ENCODE measurements at places on chromosomes 6 and 20.

GRCh38 chr6:43658161-43658560, 13.3 kb downstream of the RSPH9 start:
- no peaks in the 10 kb centered on the region for H3K27me3 ChIP-seq
- H3K4me1 ChIP-seq, result no peaks in the 10 kb centered on the region
- DNase-seq, result no peak
- no peak overlapping the region for H3K4me3 ChIP-seq

- no peak overlapping the region for H3K27ac ChIP-seq
- H3K4me3 ChIP-seq, result no peak overlapping the region
- H3K27me3 ChIP-seq, result no peaks in the 10 kb centered on the region
- peaks cover 3% of the 10 kb centered on the region for H3K4me1 ChIP-seq
These were observed 1.5 kb downstream of the ABT1 start for GRCh38 chr6:26598267-26598666.

GRCh38 chr20:61407561-61407960, 155.5 kb downstream of the CDH4 start:
- H3K27me3 ChIP-seq, result no peaks in the 10 kb centered on the region
- no peak overlapping the region for H3K27ac ChIP-seq
- H3K36me3 ChIP-seq, result no peaks in the 10 kb centered on the region
- no peak overlapping the region for H3K4me3 ChIP-seq

GRCh38 chr20:61941721-61942405, 123.8 kb downstream of the TAF4 start:
- DNase-seq, result no peak
- no peaks in the 10 kb centered on the region for H3K36me3 ChIP-seq
- H3K27ac ChIP-seq, result no peak overlapping the region

GRCh38 chr20:34190679-34191090, 50.5 kb upstream of the ASIP start:
- no peaks in the 10 kb centered on the region for H3K36me3 ChIP-seq
- H3K27me3 ChIP-seq, result peaks cover 54% of the 10 kb centered on the region
- no peaks in the 10 kb centered on the region for H3K4me1 ChIP-seq
- no peak overlapping the region for H3K27ac ChIP-seq

GRCh38 chr6:125918681-125919566, 37.6 kb upstream of the HINT3 start:
- peaks cover 7% of the 10 kb centered on the region for H3K4me1 ChIP-seq
- peaks cover 18% of the 10 kb centered on the region for H3K36me3 ChIP-seq

DNA sequence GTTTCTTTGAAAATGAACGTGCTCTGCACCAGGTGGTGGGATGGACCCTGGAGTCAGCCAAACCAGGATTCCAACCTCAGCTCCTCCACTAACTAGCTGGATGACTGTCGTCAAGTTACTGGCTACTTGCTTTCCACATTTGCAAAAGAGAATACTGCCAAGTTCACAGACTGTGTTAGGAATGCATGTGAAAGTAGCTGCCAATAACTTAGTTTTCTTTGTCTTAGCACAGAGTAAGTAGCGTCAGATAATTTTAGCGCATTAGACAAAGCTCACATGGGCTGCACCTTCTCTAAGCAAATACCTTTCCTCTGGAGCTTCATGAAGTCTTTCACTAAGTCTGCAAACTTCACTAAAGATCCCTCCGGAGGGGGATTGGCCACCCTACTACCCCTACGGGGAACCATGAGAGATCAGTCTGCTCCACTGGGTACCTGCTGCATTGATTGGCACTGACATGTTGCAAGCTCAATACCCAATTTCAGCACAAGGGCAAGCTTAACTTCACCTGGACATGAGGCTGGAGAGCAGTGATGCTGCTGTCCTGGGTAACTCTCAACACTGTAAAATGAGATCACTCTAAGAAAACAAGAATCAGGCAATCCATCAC, 113.9 kb downstream of the MBOAT1 start:
- no peak overlapping the region for H3K4me3 ChIP-seq
- no peaks in the 10 kb centered on the region for H3K36me3 ChIP-seq
- H3K27ac ChIP-seq, result no peak overlapping the region
- no peaks in the 10 kb centered on the region for H3K4me1 ChIP-seq
- no peaks in the 10 kb centered on the region for H3K27me3 ChIP-seq

- H3K27me3 ChIP-seq, result no peaks in the 10 kb centered on the region
- peaks cover 4% of the 10 kb centered on the region for H3K4me1 ChIP-seq
- no peak overlapping the region for H3K4me3 ChIP-seq
- H3K36me3 ChIP-seq, result no peaks in the 10 kb centered on the region
- DNase-seq, result peak; percentile 82
These were observed 213.1 kb upstream of the STXBP5 start for GRCh38 chr6:146990821-146991798.

- no peak for DNase-seq
- no peak overlapping the region for H3K4me3 ChIP-seq
- H3K27ac ChIP-seq, result no peak overlapping the region
- peaks cover 6% of the 10 kb centered on the region for H3K4me1 ChIP-seq
- no peaks in the 10 kb centered on the region for H3K27me3 ChIP-seq
These were observed 34.9 kb downstream of the BCL2L1 start for GRCh38 chr20:31687777-31688176.

DNA sequence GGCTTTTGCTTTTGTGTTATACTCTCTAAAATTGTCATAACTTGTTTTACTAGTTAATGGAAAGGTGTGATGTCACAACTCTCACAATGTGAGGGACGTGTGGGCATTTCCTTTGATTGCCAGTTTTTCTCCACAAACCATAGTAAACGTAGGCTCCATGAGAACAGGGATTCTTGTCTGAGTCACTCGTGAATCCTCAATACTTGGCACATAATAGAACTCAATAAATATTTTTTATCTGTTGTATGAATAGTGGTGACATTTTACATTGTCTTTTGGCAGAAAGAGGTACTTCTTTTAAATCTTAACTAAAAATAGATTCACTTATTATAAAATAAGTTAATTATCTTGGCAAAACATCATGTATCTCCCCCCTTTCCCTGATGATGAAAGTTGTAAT, 69.0 kb upstream of the CNKSR3 start:
- no peak for DNase-seq
- H3K36me3 ChIP-seq, result no peaks in the 10 kb centered on the region
- H3K4me1 ChIP-seq, result no peaks in the 10 kb centered on the region
- no peak overlapping the region for H3K4me3 ChIP-seq
- H3K27me3 ChIP-seq, result peaks cover 2% of the 10 kb centered on the region
- no peak overlapping the region for H3K27ac ChIP-seq

GRCh38 chr20:34076952-34077351, 35.1 kb downstream of the EIF2S2 start:
- peaks cover 4% of the 10 kb centered on the region for H3K4me1 ChIP-seq
- no peak overlapping the region for H3K27ac ChIP-seq
- no peak for DNase-seq
- H3K36me3 ChIP-seq, result peaks cover 75% of the 10 kb centered on the region

- H3K4me1 ChIP-seq, result no peaks in the 10 kb centered on the region
- no peak overlapping the region for H3K4me3 ChIP-seq
- no peak for DNase-seq
- no peaks in the 10 kb centered on the region for H3K27me3 ChIP-seq
- H3K27ac ChIP-seq, result no peak overlapping the region
- H3K36me3 ChIP-seq, result no peaks in the 10 kb centered on the region
These were observed 12.7 kb upstream of the ME1 start for GRCh38 chr6:83443516-83443915.

DNA sequence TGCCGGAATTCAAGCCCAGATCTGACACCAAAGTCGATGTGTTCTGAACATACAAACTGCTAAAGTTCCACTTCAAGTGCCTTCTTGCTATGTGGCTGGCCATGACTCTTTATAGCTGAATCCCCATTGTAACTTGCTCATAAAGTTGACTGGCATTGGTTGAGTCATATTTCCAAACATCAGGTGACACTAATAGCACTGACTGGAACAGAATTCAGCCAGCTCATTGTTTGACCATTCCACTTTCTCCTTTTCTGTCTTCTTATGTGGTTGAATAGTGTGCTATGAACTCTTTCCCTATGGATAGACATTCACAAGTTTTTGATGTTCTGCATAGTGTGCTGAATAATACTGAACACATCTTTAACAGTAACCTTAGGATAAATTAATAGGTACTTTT, 266.2 kb upstream of the ZFP64 start:
- no peak overlapping the region for H3K27ac ChIP-seq
- H3K27me3 ChIP-seq, result no peaks in the 10 kb centered on the region
- peak; percentile 52 for DNase-seq
- no peak overlapping the region for H3K4me3 ChIP-seq
- no peaks in the 10 kb centered on the region for H3K36me3 ChIP-seq
- peaks cover 5% of the 10 kb centered on the region for H3K4me1 ChIP-seq

DNA sequence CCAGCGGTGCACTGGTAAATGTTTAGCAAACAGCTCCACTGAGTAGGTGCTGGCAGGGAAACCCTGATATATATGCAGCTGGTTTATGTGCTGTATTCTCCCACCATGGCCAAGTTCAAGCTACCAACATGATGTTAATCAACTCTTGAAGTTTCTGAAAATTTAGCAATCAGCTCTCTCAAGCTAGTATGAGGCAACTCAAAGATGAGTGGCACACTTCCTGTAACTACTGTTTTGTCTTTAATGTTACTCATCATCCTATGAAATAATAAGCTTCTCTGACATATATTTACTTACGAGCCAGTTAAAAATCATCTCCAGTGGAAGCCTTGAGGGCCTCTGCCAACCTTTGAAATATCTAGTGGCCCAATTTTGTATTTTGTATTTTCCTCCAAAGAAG, 54.7 kb downstream of the TRMT6 start:
- H3K36me3 ChIP-seq, result no peaks in the 10 kb centered on the region
- DNase-seq, result no peak
- no peak overlapping the region for H3K27ac ChIP-seq
- H3K27me3 ChIP-seq, result peaks cover 12% of the 10 kb centered on the region
- no peaks in the 10 kb centered on the region for H3K4me1 ChIP-seq

DNA sequence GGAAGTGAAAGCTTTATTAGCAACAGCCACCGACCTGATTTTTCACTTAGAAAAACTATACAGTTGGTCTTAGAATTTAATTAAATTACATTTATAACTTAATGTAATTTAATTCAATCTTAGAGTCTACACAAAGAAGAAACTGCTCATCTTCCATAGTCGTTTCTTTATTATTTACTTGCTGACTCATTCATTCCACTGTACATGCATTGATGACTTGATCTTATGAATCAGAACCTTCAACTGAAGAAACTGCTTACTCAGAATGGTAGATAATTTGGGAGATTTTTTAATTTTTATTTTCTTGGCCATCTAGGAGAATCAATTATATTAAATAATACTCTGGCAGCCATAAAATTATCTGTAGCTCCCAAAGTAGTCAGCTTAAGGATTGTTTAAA, 1021.6 kb upstream of the FLRT3 start:
- no peak overlapping the region for H3K27ac ChIP-seq
- H3K36me3 ChIP-seq, result no peaks in the 10 kb centered on the region
- no peaks in the 10 kb centered on the region for H3K4me1 ChIP-seq
- no peaks in the 10 kb centered on the region for H3K27me3 ChIP-seq
- H3K4me3 ChIP-seq, result no peak overlapping the region

DNA sequence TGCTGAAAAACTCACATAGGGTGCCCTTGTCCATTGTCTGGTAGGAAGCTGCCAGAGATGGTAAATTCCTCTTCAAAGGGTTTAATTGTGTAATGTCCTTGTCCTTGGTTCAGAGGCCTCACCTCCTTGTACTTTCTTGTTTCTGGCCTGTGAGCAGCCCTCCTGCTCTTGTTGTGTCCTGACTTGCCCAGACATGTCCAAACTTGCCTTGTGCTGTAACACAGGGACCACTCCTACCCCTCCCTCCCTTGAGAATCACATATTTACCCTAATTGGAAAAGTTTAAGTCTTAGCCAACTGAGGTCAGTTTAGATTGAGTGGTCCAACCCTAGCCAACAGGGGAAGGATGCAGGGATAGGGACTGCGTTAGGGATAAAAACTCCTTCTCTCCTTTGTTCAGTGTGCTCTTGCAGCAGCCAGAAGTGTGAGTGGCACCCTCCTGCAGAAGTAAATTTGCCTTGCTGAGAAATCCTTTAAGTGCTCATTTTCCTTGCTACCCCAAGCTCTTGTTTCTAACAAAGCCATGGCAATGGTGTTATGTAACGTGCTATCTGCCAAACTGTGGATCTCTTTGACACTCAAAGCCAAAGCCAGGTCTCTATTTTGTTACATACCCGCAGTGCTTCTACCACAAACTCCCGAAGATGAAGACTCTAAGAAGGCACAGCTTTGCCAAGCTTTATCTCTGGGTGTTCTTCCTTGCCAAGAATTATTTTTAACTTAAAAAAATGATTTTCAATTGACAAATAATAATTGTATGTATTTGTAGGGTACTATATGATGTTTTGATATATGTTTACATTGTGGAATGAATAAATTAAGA, 414.5 kb downstream of the ESR1 start:
- DNase-seq, result no peak
- peaks cover 44% of the 10 kb centered on the region for H3K36me3 ChIP-seq
- H3K4me1 ChIP-seq, result peaks cover 3% of the 10 kb centered on the region
- no peaks in the 10 kb centered on the region for H3K27me3 ChIP-seq

DNA sequence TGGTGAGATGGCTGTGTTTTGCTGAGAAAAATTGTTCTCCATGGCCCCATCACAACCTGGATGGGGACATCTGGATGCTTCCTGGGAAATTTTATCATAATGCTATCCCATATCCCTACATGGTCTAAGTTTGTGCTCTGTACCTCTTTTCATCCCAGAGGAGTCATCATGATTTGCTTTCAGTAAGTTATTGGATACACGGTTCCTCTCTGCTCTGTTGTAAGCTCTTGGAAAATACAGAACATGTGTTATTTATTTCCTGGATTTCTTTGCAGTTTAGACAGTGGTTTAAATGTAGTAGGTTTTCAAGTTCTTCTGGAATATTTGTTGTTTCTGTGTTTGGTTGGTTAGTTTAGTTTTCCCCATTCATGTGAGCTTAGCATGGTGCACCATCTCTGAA, 129.2 kb upstream of the ECI2 start:
- no peak for DNase-seq
- no peak overlapping the region for H3K4me3 ChIP-seq
- no peak overlapping the region for H3K27ac ChIP-seq
- H3K36me3 ChIP-seq, result no peaks in the 10 kb centered on the region

DNA sequence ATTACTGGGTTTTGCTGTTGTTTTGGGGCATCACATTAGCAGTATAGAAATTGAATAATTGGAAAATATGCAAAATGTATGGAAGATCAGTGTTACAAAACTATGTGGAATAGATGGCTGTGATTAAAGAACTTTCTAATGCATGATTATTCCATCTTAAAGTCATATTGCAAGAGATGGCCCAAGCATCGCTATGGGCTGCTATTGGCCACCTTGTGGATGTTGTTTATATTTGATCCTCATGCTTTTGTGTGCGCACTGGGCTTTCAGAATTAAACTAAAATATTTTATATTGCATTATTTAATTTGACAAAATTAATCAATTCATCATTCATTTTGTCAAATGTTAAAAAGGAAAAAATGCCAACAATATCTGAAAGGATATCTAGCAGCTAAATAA, 16.1 kb upstream of the HMGN3 start:
- H3K36me3 ChIP-seq, result no peaks in the 10 kb centered on the region
- H3K4me1 ChIP-seq, result no peaks in the 10 kb centered on the region
- DNase-seq, result no peak
- no peak overlapping the region for H3K27ac ChIP-seq
- no peak overlapping the region for H3K4me3 ChIP-seq
- H3K27me3 ChIP-seq, result no peaks in the 10 kb centered on the region

GRCh38 chr6:5361396-5361795, 100.1 kb downstream of the FARS2 start:
- H3K27ac ChIP-seq, result no peak overlapping the region
- DNase-seq, result peak; percentile 41
- no peaks in the 10 kb centered on the region for H3K27me3 ChIP-seq

GRCh38 chr6:26249707-26249956, 115.4 kb upstream of the BTN3A2 start:
- no peaks in the 10 kb centered on the region for H3K4me1 ChIP-seq
- peak overlapping the region; percentile 50 for H3K27ac ChIP-seq
- H3K27me3 ChIP-seq, result no peaks in the 10 kb centered on the region

Measured in IMR-90 (cell line).